ENCODE measurements at places on chromosomes 5 and 9. TPM values are rescaled to one million over a fixed set of nuclear protein-coding genes. Genes with fewer than 3 reads are reported as not detected.

The CBY3 gene
- polyA plus RNA-seq = not detected

The ADGRV1 gene
- 0.09 TPM for polyA plus RNA-seq

The PRLR gene
- 0.24 TPM for polyA plus RNA-seq

The FGF10 gene
- polyA plus RNA-seq = not detected

The C9orf40 gene
- polyA plus RNA-seq = 1.9 TPM

The FAM153A gene
- not detected for polyA plus RNA-seq

The KIF4B gene
- polyA plus RNA-seq = 0.03 TPM

The SLC6A18 gene
- not detected for polyA plus RNA-seq

The PCDHGA2 gene
- 3.6 TPM for polyA plus RNA-seq

GRCh38 chr5:74356009-74356695, 284.4 kb downstream of the ENC1 start:
- no peak for DNase-seq

DNA sequence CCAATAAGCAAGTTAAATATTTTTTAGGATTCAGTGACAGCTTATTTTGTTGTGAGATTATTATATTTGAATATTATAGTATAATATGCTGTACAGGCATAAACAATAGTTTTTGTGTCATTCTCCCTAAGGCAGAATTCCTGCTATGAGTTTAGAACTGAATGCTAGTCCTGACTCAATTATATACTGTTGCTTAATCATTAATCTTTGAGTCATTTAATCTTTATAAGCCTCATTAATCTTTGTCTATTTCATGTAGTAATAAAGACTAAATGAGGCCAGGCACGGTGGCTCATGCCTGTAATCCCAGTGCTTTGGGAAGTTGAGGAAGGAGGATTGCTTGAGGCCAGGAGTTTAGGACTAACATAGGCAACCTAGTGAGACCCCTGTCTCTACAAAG, 3.6 kb upstream of the DCP2 start:
- DNase-seq = no peak

- peak; percentile 46 for DNase-seq
Observed at GRCh38 chr9:89477811-89478630, 19.9 kb downstream of the SEMA4D start.

- DNase-seq = no peak
Observed at GRCh38 chr5:178555771-178556211, 34.4 kb downstream of the COL23A1 start.

DNA sequence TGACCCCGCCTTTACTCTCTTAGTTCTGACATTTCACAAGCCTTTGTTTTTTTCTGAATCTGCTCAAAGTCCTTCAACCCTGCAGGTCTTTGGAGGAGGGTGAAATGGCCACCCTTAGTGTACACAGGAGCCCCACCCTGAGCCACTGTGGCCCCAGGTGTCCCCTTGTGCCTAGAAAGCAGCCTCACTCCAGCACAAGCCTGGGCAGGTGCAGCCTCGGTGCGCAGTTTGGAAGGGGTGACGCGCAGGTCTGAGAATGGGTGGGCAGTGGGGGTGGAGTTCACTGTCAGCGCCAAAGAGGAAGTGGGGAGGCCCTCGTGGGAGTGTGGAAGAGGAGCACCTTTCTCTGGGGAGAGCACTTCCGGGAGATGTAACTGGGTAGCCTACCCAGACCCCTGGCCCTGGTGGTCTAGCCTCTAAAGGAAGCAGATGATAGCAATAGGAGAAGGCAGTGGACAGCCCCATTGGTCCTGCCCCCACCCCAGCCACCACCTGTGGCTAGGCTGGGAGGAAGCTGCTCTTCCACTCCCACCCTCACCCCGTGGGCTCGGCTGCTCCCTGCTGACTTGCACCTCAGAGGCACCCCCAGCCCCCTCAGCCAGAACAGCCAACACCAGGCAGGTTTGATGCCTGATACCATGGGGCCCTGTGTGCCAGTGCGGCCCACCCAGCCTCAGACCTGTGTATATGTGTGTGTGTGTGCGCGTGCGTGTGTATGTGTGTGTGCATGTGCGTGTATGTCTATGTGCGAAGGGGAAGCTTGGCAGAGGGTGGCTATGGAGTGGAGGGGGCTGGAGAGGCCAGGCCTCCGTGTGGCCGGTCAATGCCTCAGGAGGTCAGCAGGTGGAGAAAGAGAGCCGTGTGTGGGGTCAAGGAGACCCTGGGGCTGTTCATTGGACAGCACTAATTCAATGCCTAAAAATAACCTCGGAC, 16.8 kb upstream of the DAB2IP start:
- peak; percentile 13 for DNase-seq

DNA sequence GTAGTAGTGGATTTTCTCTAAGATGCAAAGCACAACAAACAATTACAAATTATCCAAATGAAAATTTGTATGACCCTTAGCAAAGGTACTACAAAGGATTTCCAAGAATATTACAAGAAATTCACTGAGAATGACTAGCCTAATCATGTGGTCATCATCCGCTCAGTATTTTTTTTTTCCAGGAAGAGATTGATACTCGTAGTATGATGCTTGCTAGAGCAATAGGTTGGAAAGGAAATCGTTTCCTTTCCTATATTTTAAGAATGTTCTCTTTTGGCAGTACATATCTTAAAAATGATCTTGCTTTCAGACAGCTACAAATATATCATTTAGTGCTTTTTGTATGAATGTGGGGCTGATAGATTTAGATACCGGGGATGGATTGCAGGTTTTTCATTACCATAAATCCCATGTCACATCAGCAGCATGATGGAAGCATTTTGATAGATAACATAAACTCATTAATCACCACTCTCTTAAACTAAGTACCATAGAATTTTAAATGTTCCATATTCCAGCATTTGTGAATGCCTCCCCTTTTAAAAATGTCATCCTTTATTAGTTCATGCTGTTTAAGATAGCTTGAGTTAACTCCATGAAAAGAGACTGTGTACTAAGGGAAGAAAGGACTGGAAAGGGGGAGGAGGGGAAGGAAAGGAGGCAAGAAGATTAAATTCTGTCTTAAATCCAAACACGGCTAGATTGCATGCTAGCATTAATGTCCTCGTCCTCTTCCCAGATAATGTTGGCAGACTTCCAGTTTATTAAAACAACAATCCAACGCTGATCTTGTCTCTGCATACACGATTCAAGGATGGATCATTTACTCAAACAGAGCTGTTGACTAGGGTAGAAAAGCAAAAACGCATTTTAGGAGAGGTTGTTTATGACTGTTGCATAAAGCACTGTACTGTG, 311.7 kb upstream of the ZNF608 start:
- peak; percentile 69 for DNase-seq

DNA sequence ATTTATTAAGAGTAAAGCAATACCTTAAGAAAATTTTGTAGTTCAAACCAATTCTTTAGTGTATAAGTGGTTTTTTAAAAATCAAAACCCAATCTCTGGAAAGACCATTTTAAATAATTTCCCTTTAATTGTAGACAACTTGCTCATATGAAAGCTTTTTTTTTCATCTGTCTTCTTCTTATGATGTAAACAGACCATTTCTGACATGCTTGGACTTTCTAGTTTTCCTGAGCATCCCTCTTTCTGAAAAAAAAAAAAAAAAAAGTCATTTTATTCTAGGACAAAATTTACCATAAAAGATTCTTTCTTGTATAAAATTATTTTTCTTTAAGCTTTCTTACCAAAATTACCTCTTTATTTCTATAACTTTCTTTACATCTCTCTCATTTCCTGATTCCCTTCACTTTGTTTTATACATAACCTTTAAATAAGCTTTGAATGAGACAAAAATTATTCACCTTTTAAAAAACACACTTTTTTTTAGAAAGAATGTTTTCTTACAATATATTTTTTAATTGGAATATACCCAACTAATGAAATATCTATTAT, 67.5 kb downstream of the COL15A1 start:
- DNase-seq = peak; percentile 48

DNA sequence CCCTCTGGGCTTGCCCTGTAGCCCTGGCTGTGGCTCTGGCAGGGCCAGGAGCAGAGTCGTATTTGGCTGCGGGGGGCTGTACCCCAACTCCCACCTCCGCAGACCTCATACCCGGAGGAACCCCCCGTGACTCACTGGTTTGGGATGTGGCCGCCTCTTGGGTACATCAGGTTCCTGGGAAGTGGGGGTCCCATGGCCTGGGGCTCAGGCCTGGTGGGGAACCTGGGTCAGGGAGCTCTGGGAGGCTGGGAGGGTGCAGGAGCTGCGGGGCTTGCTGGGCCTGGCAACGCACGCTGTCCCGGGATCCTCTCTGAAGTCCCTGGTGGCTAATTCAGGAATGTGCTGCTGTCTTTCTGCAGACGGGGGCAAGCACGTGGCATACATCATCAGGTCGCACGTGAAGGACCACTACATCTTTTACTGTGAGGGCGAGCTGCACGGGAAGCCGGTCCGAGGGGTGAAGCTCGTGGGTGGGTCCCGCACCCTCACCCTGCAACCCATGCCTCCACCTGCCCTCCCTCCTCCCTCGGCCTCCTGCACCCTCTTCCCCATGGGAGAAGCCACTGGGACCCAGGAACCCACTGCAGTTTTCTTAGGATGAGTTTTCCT, 2.4 kb downstream of the LCN1 start:
- DNase-seq = no peak

GRCh38 chr5:53180538-53180937, 71.0 kb upstream of the MOCS2 start:
- no peak for DNase-seq

- no peak for DNase-seq
Observed at GRCh38 chr5:155522540-155522939, 509.0 kb downstream of the KIF4B start.

GRCh38 chr9:121852651-121853616, 201.5 kb downstream of the DAB2IP start:
- peak; percentile 47 for DNase-seq

DNA sequence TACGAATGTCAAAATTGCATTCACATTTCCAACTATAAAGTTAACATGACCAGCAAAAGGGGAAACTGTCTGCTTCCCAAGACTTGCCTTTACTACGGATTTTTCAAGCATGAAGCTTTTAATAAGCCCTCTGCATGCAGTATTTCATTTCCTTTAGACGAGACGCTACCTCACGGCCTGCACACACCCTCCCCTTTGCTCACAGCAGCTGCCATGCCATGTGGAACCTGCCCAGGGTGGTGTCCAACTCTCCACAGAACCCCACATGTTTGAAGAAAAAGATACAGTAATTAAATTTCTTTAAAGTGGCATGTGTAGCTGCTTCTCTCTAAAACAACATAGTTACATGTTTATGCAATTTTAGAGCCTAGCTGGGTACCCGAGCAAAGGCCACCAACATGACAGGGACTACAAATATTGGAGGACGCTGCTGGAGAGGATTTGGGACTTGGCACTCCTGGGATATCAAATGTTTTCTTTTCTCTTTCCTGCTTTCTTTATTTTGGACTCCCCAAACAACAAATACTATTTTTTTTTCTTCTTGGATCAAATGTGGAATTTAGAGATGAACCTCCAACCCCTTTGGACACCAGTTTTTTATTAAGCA, 256.9 kb upstream of the PCSK5 start:
- DNase-seq = no peak

DNA sequence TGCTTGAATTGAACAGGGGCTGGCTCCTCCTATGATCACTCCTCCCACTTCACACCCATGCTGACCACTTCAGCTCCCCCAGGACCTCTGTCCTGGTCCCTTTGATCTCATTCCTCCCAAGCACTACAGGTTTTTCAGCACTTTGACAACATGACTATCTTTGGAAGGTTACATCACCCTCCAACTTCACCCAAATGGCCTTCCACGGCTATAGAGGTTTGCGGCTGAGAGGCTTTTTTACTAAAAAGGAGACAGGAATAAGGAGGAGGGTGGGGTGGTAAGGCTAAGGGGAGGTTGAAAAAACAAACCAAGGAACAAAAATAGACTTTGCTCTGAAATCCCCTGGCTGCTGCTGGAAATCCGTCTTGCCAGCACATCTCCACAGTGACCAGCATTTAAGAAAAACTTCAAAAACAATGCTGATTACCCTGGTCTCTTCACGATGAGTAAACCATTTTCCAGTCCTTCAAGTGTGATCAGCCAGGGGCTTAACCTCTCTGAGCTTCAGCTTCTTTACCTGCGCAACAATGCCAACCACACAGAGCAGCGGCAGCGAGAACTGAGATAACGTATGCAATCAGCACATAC, 102.7 kb downstream of the DPYSL3 start:
- peak; percentile 73 for DNase-seq

DNA sequence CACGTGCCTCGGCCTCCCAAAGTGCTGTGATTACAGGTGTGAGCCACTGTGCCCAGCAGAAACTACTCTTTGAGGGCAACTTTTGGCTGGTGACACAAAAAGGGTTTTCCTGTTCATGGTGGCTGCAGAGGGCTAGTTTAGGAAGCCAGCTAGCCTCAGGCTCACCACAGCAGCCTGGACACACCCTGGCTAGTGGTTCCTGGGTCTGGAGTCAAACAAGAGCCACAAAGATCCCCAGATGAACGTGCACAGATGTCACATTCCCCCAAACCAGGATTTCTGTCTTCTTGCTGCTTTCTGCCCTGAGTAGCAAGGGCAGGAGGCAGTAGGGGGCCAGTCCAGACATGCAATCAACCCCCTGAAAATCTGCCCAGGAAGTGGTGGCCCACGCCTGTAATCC, 6.8 kb downstream of the HBEGF start:
- no peak for DNase-seq

GRCh38 chr5:124582561-124582840, 163.9 kb downstream of the ZNF608 start:
- DNase-seq = no peak

DNA sequence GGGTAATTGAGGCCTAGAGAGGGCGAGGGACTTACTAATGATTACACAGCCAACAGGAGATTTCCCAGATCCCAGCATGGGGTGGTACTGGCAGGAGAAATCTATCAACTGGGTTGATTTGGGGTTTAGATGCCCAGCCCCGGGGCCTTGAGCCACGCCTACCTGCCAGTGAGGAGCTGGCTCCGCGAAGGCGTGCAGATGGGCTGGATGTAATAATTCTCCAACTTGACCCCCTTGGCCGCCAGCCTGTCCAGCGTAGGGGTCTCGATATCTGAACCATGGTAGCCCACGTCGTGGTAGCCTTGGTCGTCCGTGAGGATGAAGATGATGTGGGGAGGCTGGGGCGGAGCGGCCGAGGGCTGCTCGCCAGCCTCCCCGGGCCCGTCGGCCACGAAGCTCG, 804 bp downstream of the ARSI start:
- no peak for DNase-seq
